BJ (cell line): ENCODE measurements at places on chromosomes 12 and 14.

- DNase-seq, result peak; percentile 95
These were observed 242.0 kb downstream of the ADAMTS20 start for GRCh38 chr12:43309959-43310358.

DNA sequence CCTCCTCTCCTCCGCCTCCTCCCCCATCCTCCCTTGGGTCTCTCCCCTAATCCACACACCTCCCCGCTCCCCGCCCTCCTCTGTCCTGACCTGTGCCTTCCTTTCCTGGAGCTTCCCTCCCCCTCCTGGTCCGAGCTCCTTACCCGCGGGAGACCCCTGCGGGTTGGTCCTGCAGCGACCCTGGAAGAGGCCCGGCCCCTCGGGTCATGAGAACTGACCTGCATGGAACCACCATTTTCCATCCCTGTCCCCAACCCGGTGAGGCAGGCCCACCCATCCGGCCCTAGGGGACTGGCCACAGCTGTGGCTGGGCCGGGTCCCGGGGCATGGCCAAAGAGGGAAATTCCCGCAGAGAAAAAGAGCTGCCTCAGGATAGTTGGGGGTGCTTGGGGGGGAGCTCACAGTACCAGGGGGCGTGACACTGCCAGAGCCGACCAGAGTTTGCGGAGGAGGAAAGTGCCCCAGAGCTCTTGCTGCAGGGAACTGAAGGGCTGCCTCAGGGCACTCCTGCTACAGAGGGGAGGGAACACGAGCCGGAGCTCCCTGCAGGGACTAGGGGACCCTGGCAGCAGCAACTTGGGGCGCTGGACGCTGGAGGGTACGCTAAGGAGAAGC lies 613 bp downstream of the ARHGEF40 start:
- no peak for DNase-seq

DNA sequence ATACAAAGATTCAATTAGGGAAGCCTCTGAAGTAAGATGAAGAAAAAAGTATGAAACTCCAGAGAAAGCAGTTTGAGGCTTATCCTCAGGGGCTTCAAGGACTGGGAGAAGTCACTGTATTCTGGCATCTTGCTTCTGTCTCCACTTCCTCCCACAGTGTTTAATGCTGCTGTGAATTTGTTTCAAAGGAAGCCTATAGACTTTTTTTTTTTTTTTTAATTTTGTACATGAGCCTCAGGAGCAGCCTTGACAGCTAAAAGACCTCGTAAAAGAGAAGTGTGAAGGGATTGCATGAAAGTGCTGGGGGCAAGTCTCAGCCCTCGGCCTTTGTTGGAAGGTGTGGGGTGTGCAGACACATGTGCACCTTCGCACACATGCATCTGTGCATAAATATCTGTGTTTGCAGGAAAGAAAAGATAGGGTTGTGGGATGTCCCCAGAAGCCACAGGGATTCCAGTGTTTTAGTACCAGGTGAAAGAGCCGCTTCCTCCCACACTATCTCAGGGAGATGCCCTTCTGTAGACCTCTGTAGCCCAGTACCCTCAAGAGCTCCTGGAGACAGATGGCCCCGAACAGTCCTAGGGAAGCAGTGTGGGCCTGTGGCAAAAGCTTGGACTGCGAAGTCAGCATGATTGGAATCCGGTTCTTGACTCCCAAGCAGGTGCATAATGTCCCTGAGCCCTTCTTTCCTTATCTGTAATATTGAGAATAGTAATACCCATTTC lies 193.5 kb upstream of the BCL2L14 start:
- no peak for DNase-seq

DNA sequence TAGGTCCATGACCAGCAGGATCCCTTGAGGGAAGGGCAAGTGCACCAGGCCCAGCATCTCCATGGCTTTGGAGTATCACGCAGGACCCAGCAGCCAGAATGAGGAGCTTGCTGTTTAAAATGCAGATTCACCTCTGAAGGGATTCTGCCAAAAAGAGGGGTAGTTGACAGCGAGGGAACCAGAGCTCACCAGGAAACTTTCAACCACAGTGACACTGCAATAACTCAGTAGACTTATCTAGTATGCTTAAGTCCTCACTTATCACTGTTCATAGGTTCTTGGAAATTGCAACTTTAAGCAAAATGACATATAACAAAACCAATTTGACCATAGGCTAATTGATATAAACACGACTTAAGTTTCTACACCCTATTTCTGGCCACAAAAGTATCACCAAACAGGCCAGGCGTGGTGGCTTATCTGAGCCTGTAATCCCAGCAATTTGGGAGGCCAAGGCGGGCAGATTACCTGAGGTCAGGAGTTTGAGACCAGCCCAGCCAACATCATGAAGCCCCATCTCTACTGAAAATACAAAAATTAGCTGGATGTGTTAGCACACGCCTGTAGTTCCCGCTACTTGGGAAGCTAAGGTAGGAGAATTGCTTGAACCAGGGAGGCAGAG lies 21.4 kb upstream of the CKAP4 start:
- no peak for DNase-seq

DNA sequence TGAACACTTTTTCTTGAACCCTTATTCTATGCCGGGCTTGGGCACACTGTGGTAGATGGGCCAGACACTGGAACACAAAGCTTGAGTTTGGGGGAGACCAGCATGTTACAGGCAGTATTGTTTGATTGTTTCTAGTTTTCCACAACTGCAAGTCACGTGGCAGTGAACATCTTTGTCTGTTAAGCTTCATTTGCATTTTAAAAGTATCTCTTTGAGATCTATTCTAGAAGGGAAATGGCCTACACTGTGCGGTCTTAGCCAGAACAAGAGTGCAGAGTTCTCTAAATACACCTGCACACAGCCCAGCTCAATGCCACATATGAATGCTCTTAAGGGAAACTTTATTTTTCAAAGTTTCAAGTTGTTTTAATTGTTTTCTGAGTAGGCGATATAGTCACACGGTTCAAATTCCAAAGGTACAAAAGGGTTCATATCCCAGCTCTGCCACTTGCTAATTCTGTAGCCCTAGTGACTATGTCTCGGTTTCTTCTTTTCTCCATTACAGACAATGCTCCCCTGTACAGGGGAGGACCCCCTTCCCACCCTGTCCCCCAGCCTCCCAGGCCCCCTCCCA lies 24.9 kb downstream of the RIN3 start:
- DNase-seq, result no peak
